ENCODE measurements at places on chromosomes 7 and 10. TPM values are rescaled to one million over a fixed set of nuclear protein-coding genes. Genes with fewer than 3 reads are reported as not detected.

The ASB10 gene
- polyA plus RNA-seq, result not detected

The GTF2I gene
- 73.6 TPM for polyA plus RNA-seq

The LRRC27 gene
- 8.5 TPM for polyA plus RNA-seq

The DNAH11 gene
- 1.1 TPM for polyA plus RNA-seq

The HMX3 gene
- not detected for polyA plus RNA-seq

The MACROH2A2 gene
- not detected for polyA plus RNA-seq

The SPDYE2B gene
- 0.42 TPM for polyA plus RNA-seq

The ACTA2 gene
- 0.44 TPM for polyA plus RNA-seq

The EBF3 gene
- not detected for polyA plus RNA-seq

The CUZD1 gene
- 1.2 TPM for polyA plus RNA-seq

The DKK1 gene
- polyA plus RNA-seq, result not detected

The OR9A2 gene
- not detected for polyA plus RNA-seq

The RAPGEF5 gene
- 6.8 TPM for polyA plus RNA-seq

The C7orf57 gene
- not detected for polyA plus RNA-seq

The VWDE gene
- polyA plus RNA-seq, result not detected

The PAPSS2 gene
- 0.13 TPM for polyA plus RNA-seq

The PDK4 gene
- polyA plus RNA-seq, result 2.9 TPM

The NPFFR1 gene
- polyA plus RNA-seq, result not detected

The PKD2L1 gene
- 0.25 TPM for polyA plus RNA-seq

The SRRM3 gene
- not detected for polyA plus RNA-seq

The BLOC1S2 gene
- polyA plus RNA-seq, result 258 TPM

The ANK3 gene
- 3.8 TPM for polyA plus RNA-seq

The GRM8 gene
- polyA plus RNA-seq, result not detected

The SRGN gene
- polyA plus RNA-seq, result 25.2 TPM

The ELN gene
- polyA plus RNA-seq, result not detected

The SLC26A3 gene
- not detected for polyA plus RNA-seq

The CYP2C19 gene
- not detected for polyA plus RNA-seq

The CALU gene
- polyA plus RNA-seq, result 21.2 TPM

The ZCCHC24 gene
- polyA plus RNA-seq, result 0.34 TPM

The ANKRD61 gene
- polyA plus RNA-seq, result 0.48 TPM

The PON1 gene
- not detected for polyA plus RNA-seq

The AQP1 gene
- polyA plus RNA-seq, result not detected

The CYP3A7 gene
- polyA plus RNA-seq, result not detected
